ENCODE measurements at places on chromosomes 16 and 17.

DNA sequence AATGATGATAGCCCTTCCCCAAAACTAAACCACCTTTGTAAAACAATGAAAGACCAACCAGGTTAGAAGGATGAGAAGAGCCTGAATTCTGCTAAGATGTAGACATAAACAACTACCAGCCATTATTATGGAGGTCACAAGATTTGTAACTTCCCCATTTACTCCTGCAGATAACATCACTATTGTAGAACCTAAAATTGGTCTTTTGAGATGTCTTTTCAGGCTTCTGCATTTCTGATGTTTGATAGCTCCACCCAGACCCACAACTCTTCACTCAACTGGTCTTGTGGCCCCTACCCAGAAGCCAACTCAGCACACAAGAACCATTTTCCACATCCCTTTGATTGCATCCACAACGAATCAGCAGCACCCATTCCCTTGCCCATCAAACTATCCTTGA is 100.8 kb downstream of the TMEM132E start:
- no peak for DNase-seq

DNA sequence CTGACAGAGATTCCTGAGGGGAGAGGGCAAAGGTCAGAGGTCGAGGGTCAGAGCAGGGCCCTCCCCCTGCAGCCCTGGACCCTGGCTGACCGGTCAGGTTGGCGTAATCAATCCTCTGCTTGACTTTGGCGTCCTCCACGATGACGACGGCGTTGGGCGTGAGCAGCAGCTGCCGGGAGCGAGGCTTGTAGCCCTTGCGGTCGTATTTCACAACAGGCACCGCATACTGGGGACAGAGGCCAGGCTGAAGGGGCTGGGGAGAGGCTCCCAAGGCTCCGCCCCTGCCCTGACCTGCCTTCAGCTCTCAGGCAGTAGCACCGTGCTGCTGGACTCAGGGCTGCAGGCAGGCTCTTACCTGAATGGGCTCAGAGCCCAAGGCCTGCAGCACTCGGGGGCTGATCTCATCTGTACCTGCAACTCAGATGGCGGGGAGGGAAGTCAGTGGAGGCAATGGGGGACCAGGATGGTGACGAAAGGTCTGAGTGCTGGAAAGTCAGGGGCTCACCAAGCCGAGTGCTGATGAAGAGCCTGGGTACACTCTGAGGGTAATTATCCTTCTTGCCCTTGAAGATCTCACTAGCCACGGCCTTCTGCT is 12.0 kb upstream of the CRK start:
- DNase-seq: no peak

DNA sequence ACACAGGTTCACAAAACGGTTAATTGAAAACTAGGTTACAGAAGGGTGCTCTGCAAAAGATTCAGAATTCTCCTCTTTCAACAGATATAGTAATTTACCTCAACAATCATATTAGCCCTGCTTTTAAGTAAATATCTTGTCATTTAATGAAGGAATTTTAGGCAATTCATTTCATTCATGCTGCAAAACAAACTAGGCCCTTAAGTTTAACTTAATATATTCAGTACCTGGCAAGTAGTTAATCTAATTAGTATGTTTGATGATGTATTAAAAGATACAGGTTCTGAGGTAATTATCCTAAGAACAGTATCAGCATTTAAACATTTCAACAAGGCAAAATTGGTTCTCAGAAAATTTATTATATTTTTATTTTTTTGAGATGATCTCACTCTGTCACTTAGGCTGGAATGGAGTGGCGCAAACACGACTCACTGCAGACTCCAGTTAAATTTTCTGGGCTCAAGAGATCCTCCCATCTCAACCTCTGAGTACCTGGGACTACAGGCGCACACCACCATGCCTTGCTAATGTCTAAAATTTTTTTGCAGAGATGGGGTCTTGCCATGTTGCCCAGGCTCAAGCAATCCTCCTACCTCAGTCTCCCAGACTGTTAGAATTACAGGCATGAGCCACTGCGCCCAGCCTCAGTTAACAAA is 44.9 kb downstream of the SMURF2 start:
- DNase-seq: no peak

- DNase-seq: no peak
These were observed 5.4 kb downstream of the ITGAE start for GRCh38 chr17:3795390-3796102.

- no peak for DNase-seq
These were observed 21.6 kb downstream of the RTN4RL1 start for GRCh38 chr17:2003525-2003924.

DNA sequence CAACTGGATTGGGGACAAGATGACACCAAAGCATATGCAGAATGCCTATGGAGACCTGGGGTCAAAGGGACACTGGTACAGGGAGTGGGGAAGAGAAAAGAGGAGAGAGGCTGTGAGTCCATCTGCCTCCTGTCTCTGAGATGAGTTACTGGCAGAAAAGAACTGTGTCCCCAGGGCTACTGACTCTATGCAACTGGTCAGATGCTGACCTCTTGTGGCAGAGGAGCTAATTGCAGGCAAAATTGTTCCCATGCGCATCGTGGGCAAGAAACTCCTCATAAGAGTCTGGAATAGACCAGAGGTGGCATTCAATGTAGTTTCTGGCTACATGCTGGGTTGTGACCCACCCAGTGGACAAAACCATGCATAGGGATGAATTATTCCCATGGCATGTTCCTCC is 26.1 kb upstream of the MLKL start:
- no peak for DNase-seq

GRCh38 chr17:78343543-78344201 is 16.2 kb downstream of the SOCS3 start:
- DNase-seq: no peak

- no peak for DNase-seq
These were observed 54.8 kb upstream of the MTMR4 start for GRCh38 chr17:58569196-58569595.

- no peak for DNase-seq
These were observed 702.8 kb downstream of the KCNJ2 start for GRCh38 chr17:70872103-70872502.

DNA sequence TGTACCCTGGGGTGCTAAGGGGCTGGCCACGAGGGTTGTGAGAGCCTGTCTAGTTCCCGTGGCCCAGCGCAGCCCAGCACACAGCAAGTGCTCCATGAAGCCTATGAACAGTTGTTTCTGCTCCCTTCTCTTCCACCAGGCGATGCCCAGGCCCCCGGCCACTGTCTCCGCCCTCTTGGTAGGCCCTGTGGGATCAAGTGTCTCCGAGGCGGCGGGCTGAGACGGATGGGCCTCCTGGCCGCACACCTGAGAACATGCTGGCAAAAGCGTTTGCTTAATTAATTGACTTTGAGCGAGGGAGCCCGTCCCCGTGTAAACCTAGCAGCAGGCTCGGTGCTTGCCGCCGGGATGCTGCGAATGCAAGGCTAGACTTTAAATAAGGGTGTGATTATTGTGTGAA is 129.7 kb upstream of the GSE1 start:
- peak; percentile 58 for DNase-seq

DNA sequence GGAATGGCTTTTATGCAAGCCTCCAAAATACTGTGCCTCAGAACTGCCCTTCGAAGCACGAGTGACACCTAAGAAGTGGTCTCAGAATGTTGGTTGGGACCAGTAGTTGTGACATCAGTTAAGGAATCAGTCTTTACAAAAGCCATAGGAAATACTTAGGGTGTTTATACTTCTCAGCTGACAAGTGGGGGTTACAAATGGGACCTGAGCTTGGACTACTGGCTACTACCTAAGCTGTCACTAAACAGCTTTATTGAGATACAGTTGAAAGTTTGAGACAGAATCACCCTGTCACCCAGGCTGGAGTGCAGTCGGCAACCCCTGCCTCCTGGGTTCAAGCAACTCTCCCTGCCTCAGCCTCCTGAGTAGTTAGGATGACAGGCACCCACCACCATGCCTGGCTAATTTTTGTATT is 5.0 kb downstream of the RPL19 start:
- DNase-seq: no peak

DNA sequence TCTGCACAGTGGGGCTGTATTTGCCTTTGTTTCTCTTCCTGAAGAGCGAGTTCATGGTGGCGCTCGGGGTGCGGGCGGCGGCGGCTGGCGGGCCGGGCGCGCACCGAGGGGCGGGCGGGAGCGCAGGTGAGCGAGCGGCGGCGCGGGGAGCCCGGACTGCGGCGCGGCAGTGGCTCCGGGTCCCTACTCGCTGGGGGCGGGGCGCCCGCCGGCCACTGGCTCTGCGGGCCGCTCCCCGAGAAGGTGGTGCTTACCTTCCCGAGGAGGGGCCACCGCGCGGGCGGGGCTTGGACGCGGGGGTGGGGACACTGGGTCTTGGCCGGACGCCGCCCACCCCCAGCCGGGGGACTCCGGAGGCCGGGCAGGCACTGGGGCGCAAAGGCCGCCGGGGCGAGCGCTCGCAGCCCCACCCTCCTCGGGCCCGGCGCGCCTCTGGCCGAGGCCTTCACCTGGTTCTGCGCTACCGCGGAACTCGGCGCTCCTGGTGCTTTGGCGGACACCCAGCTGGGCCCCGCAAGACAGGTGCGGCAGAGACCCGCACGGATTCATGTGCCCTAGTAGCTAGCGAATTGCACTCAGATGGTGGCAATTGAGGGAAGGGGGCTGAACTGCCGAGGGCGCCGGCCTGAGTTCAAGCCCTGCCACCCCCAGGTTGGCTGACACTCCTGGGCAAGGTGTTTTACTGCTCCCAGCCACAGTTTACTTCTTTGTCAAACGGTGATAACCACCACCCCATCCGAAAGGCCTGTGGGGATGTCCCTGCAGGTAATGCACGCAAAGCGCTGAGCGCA is at the start of gene PPL:
Gene PPL, minus strand, starts transcription at position 158 of the 791 bp plus-strand sequence. Its CDS starts 103 bp downstream, at position 55.
- DNase-seq: peak; percentile 64

DNA sequence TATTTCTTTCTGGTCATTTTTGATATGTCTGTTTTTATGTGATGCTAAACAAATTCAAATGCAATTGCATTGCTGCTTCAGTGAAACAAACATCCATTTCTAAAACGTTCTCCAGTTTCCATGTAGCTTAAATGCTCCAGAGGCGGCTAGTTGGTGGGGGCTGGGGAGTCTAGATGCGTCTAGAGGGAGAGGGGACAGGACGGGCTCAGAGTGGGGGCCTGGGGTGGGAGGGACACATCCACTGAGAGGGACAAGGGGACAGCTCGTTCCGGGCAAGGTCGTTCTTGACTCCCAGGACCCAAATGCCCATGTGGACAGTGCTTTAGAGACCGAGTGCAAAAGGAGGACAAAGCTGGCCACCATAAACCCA is 102.3 kb downstream of the FOXL1 start:
- no peak for DNase-seq

- no peak for DNase-seq
These were observed 2.9 kb upstream of the PGS1 start for GRCh38 chr17:78375401-78376151.

Data from NCI-H2029 treated with DMSO at 0.1 percent for 48 hours (cell line).